Thoracic aorta (tissue), 2 donors: ENCODE measurements at places on chromosomes 11 and 22. TPM values are rescaled to one million over a fixed set of nuclear protein-coding genes. Genes with fewer than 3 reads are reported as not detected.

The GRM5 gene
- total RNA-seq, result 1.4 TPM

The C11orf21 gene
- 4.3 TPM for total RNA-seq

The TPBGL gene
- total RNA-seq, result 0.21 TPM

The PKDREJ gene
- total RNA-seq, result not detected

The OR4A16 gene
- total RNA-seq, result not detected

The FAM227A gene
- 1.9 TPM for total RNA-seq

The APBB1 gene
- total RNA-seq, result 63.6 TPM

The LINC01488 gene
- total RNA-seq, result not detected

GRCh38 chr11:86064220-86064803, 4.6 kb downstream of the PICALM start:
- no peak for DNase-seq

DNA sequence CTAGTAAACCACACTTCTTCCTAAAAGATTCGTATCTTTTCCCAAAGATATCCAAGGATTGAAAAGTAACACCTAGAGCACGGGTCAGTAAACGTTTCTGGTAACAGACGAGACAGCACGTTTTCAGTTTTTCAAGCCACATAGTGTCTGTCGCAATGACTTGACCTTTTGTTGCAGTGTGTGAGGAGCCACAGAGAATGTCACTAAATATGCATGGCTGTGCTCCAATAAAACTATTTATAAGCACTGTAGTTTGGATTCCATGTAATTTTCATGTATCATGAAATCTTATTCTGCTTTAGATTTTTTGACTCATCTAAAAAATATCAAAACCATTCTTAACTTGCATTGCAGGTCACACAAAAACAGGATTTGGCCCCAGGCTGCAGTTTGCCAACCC, 18.3 kb upstream of the MICAL3 start:
- no peak for DNase-seq

DNA sequence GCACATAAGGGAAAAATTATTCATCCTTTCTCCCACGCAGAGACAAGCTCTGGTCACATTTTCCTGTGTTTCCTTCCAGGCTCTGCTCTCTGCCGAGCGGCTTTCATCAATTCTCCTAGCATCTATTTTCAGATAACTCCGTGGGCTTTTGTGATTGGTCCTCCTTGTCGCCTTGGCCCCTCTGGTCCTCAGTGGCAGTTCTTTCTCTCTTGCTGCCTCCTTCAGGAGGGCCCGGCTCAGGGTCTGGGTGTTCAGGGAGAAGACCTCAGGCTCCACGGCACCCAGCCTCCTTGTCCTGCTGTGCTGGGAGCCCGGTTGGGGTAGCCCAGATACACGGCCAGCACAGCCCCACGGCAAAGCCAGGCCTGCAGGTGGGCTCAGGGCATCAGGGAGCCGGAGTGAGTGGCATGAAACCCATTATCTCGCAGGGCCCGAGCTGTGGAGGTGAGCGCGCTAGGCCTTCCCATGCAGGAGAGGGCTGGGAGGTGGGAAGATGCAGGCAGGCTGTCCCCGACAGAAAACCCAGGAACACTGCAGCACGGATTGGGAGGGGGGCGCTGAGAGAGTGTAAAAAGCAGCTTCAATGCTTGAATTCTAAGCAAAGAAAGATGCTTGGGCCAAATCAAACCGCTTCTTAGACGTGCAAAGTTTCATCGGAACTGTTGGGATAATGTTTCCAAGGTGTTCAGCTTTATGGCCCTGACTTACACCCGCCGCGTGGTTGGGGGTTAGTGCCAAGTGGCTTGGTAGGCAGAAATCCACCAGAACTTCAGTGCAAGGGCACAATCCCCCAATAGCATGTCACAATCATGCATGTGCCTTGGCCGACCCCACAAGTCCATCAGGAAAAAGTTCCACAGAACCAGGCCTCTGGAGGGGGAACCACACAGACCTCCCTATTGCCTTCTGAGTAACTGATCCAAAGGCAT, 81.9 kb upstream of the WNT7B start:
- no peak for DNase-seq

DNA sequence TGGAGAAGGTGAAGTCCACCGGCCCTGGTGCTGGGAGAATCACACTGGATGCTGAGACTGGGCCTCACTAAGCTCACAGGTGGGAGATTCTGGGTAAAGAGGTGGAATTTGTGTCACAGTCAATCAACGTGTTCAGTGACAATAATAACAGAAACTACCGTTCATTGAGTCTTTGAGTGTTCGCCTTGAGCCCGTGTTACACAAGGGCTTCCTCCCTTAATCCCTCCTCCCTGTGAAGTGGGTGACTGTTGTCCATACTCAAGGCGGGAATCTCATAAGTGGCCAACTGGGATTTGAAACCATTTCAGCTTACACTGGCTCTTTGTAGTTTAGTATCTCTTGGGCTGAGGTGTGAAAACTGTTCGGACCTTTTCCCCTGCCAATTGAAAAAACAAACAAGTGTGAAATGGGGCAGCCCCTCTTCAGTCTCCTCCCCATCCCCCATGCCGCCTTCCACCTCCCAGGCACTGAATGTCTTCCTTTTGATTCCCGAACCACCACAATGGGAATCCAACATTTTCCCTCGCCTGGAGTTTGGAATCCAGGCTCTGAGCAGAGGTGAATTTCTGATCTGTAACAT, 502.4 kb downstream of the MIAT start:
- no peak for DNase-seq

- no peak for DNase-seq
These were observed 41.3 kb downstream of the CECR2 start for GRCh38 chr22:17410576-17410975.

- peak; percentile 56 for DNase-seq
These were observed 15.2 kb upstream of the FCHSD2 start for GRCh38 chr11:73157101-73158010.

DNA sequence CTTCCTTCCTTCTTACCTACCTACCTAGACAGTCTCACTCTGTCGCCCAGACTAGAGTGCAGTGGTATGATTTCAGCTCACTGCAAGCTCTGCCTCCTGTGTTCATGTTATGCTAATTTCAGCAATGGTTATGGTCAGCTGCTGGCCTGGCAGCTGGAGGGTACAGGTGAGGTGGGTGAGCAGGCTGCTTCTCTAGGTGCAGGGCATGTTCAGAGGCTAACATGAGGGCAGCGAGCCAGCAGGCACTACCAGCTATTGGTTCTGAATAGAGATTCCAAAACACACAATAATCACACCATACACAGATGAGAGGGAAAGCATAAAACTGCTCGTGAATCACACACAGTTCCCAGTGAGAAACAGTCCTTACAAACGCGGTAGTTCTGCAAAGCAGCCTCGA, 48.7 kb upstream of the RFPL3 start:
- no peak for DNase-seq

GRCh38 chr11:9363954-9364912, 20.2 kb upstream of the IPO7 start:
- DNase-seq, result peak; percentile 94

GRCh38 chr11:126348806-126349582, 6.5 kb upstream of the ST3GAL4 start:
- no peak for DNase-seq

DNA sequence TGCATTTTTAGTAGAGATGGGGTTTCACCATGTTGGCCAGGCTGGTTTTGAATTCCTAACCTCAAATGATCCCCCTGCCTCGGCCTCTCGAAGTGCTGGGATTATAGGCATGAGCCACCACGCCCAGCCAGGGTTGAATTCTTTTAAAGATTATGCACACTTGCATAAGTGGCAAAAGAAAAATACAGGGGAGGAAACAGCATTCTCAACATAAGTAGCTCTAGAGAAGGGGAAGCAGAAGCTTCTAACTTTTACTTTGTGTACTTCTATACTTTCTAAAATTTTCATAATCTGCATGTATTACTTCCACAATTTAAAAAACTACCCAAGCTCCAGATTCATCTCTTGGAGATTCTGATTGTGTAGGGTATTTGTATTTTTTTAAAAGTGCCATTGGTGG, 108.0 kb downstream of the SLC1A2 start:
- DNase-seq, result no peak

DNA sequence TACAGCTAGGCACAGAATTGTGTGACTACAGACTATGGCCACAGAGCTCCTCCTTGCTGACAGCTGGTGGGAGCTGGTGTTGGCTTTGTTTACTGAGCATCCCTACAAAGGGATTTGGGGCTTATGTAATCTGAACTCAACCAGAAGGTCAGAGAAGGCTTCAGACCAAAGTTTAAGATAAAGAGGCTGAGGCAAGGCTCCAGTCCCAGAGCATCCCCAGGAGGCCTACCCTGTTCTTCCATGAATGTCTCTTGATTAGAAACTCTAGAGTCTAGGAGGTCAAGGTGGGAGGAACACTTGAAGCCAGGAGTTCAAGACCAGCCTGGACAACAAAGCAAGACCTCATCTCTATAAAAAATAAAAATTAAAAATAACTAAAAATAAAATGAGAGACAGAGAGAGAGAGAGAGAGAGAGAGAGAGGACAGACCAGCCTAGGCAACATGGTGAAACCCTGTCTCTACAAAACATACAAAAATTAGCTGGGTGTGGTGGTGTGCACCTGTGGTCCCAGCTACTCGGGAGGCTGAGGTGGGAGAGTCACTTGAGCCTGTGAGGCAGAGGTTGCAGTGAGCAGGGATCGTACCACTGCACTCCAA, 125.5 kb upstream of the SERPIND1 start:
- DNase-seq, result no peak

GRCh38 chr11:28077521-28077920, 30.4 kb downstream of the KIF18A start:
- no peak for DNase-seq

GRCh38 chr11:44005063-44005701, 42.6 kb upstream of the ACCSL start:
- no peak for DNase-seq
